ENCODE measurements at places on chromosomes 4 and X.

DNA sequence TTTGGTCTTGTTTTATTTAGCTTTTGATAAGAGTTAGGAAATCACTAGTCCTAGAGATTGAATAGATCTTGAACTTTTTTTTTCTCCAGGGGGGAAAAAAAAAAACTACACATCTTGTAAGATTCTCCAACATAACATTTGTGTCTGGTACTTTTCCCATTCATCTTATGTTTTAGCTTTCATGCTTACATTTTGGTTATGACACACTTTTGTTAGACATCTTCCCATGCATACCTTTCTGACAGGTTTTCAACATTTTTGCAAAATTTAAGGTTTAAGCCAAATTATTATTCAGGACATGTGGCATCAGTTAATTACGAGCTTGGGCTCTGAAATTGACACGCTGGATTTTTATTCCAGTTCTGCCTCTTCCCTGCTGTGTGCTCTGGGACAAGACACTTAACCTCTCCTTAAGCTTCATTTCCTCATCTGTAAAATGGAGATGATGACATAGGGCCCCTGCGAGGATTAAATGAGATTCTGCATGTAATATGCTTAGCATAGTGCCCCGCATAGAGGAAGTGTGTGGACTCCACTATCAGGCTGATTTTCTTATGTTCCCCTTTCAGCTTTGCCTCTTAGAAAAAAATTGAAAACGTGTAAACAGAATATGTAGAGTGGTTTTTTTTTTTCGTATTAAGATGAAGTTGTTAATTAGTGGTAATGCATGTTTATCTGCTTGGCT is 5.3 kb downstream of the KIT start:
- DNase-seq, result no peak

DNA sequence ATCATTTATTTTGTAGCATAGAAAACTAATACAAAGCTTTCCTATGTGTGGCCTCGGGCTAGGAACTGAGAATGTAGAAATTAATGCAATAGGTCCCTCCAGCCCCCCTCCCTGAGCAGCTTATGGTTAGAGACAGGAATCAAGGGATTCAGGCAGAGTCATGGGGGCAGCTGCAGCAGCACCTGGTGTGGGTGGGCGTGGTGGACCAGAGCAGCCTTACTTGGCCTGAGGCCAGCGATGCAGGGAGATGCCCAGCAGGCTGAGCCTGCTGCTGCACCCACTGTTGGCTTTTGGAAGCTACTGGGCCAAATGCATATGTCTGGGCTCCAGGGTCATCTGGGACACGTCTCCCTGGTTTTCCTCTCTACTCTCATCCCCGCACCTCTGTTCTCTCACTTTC is 74.0 kb downstream of the STK32B start:
- DNase-seq, result no peak

DNA sequence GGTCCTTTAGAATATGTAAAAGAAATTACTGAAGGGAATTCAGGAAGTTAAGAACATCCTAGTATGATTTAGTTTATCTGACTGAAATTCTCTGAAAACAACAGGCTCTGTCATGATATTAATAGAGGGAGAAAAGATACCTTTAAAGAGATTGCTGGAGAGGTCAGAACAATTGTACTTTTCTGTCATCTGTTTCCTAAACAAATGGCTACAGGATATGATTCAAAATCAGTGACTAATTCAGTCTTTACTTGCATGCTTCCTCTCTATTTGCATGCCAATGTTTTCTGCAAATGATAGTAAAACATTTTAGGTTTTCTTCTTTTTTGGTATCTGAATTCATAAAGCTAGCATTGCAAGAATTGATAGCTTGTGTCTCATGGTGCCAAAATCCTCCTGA is 616.7 kb upstream of the PCDH7 start:
- DNase-seq, result no peak

DNA sequence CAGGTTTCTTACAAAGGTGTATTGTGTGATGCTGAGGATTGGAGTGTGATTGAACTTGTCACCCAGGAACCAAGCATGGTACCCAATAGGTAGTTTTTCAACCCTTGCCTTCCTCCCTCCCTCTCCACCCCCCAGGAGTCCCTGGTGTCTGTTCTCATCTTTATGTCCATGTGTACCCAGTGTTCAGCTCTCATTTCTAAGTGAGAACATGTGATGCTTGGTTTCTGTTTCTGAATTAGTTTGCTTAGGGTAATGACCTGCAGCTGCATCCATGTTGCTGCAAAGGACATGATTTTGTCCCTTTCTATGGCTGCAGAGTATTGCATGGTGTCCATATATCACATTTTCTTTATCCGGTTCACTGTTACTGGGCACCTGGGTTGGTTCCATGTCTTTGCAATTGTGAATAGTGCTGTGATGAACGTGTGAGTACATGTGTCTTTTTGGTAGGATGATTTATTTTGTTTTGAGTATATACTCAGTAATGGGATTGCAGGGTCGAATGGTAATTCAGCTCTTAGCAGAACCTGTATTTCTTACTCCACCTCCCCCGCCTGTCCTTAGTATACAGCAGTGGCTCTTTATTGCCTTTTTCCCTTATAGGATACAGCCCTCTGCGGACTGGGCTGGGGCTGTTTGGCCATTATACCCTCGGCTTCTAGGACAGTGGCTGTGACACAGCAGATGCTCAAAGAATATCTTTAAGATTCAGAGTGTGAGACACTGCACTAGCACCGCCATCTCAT is 145.4 kb downstream of the PTTG2 start:
- DNase-seq, result no peak

DNA sequence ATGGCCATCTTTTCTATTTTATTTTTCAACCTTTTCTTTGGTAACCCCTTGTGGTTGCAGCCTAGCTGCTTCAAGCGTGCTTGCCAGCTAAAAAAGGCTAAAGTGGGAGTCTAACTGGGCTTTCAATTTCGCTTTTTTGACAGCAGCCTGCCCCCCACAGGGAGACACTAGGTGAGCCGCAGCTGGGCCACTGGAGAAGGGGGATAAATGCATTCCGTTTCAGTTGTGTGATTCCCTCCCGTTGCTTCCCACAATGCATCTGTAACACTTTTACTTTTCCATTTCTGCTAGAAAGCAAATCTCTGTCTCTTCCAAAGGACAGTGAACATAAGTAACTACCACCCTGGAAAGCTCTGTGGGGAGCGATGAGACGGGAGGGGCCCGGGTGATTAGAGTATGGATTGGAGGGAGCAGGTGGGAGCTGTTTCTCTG is 86.3 kb upstream of the RAPGEF2 start:
- no peak for DNase-seq

- no peak for DNase-seq
Measured at GRCh38 chr4:25065932-25066590, 35.3 kb upstream of the LGI2 start.

DNA sequence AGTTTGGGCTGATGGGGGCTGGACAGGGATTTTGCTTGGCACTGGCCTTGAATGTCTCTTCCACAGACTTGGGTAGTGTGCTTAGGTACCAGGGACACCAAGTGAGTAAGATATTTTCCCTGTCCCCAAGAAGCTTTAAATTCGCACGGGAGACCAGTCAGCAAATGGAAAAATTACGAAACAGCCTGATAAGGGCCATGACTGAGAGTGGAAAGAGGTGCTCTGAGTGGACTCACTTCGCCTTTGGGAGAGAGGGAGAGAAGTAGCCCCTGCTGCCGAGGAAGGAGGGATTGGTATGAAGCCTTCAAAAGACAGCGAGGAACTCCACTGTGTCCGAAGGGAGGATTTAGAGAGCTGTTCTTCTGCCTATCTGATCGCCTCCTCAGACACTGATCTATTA is 2.6 kb downstream of the LSM6 start:
- DNase-seq, result no peak

- no peak for DNase-seq
Measured at GRCh38 chrX:23062359-23062758, 62.6 kb downstream of the DDX53 start.

Measured in fibroblast of skin of left biceps (primary cell).